NCI-H69 (cell line): ENCODE measurements at places on chromosomes 13 and 19.

- DNase-seq = no peak
Observed at GRCh38 chr19:58098682-58098998, 609 bp upstream of the ZSCAN18 start.

DNA sequence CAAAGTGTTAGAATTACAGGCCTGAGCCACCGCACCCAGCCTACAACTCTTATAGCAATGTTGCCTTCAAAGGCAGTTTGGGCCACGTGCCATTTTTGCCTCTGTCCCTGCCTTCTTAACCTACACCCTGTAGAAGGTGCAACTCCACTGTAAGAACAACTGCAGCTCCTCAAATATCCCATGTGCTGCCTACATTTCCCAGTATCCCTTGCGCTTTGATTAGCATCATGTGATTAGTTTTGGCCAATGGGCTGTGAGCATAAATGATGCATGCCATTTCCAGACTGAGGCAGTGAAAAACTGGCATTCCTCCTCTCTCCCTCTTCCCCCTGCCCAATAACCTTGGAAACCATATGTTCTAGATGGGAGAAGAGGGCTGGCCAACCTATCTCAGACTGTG is 75.2 kb upstream of the MRI1 start:
- peak; percentile 82 for DNase-seq

DNA sequence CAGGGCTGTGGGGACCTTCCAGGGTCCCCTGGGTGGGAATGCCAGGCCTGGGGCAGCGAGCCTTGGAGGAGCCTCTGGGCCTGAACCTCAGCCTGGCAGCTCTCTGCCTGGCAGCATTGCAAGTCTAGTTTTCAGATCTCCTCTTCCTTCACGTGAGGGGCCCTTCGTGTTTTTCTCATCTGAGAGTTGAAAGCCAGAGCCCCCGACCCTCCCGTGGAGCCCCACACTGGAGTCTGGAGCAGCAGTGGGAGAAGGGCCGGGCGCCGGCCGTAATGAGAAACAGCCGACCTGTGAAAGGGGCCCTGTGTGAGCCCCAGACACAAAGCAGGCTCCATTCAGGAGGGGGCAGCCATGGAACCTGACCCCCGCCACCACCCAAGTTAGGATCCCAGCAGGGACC is 19.3 kb downstream of the TMED1 start:
- no peak for DNase-seq

GRCh38 chr19:7294558-7295212 is 471 bp upstream of the INSR start:
- peak; percentile 10 for DNase-seq

DNA sequence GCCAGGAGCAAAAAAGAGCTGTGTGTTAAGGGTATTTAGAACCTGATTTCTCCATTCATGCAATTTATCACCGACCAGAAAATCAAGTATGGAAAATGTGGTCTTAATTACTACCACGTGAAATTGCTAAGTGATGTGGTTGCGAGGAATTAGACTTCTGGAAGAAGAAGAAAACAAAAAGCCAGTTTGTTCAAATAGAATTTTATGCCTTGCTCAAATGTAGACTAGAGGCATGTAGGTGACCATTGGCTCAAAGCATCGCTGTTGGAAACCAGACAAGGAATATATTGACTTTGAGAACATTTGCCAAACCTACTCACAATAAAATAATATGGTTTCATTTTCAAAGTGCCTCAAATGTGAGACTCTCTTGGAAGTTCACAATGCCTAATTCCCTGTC is 57.3 kb upstream of the LRCH1 start:
- no peak for DNase-seq

DNA sequence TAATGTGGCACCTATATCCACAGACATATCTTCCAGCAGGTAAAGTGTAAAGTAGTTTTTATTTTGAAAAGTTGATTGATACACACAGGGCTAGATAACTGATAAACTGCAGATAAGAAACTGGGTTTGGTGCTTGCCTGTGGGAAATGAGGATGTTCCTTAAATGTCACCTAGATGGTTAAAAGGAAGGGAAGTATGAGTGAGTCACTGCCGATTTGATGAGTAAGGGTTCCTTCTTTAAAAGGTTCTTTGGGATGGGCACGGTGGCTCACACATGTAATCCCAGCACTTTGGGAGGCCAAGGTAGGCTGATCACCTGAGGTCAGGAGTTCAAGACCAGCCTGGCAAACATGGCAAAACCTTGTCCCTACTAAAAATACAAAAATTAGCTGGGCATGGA is 73.8 kb upstream of the FRY start:
- DNase-seq = no peak

GRCh38 chr19:51497666-51498065 is 3.9 kb downstream of the SIGLEC12 start:
- no peak for DNase-seq

- DNase-seq = peak; percentile 85
Observed at GRCh38 chr13:112669881-112670499, 19.8 kb upstream of the ATP11A start.

- DNase-seq = peak; percentile 35
Observed at GRCh38 chr19:32750441-32751055, 31.0 kb downstream of the TDRD12 start.

DNA sequence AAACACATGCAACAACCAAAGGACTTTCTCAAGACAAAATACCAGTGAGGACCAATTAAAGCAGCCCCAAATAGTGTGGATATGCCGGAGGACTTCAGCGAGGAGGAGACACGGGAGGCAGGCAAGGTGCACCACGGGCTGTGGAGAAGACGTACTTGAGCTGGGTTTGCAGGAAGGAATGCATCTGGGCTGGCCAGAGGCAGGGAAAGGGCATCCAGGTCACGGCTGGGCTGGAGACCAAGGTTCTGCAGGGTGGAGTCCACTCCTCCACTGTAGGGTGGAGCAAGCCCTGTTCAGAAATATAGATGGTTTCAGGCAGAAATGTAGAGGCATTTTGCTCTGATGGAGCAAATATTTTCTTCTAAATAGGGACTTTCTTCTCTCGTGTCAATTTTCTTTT is 36.6 kb upstream of the MEDAG start:
- no peak for DNase-seq

DNA sequence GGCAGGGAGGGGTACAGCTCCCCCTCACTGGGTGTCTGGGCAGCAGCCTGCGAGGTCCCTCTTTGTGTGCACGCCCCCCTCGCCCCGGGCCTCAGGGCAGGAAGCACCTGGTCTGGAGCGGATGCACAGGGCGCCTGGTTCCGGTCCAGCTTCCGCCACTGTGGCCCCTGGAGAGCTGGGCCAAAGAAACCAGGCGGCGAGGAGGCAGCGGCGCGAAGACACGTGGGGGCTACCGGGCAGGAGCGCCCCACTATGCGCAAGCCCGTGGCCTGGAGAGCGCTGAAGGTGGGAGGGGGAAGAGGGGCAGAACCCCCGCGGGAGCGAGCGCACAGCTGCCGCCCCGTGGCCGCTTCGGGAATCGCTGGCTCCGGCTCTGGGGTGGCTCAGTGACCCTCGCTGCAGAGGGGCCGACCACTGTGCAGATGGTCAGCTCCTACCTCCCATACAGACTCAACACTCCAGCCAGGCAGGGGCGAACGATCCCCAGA is 1.7 kb upstream of the LYL1 start:
- no peak for DNase-seq

DNA sequence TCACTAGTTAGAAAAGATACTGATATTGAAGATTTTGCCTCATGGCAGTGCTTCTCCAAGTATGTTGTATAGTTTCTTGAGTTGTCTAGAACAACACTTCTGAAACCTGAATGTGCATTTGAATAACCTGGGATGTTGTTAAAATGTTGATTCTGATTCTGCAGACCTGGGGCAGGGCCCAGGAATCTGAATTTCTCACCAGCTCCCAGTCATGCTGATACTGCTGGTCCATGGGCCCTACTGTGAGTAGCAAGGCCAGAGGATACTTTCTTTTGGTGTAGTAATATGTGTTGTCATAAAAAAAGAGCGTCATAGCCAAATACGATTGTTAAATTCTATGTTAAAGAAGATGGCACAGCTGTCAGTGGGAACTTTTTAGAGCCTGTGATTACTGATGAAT is 41.6 kb upstream of the C1QTNF9 start:
- DNase-seq = no peak

DNA sequence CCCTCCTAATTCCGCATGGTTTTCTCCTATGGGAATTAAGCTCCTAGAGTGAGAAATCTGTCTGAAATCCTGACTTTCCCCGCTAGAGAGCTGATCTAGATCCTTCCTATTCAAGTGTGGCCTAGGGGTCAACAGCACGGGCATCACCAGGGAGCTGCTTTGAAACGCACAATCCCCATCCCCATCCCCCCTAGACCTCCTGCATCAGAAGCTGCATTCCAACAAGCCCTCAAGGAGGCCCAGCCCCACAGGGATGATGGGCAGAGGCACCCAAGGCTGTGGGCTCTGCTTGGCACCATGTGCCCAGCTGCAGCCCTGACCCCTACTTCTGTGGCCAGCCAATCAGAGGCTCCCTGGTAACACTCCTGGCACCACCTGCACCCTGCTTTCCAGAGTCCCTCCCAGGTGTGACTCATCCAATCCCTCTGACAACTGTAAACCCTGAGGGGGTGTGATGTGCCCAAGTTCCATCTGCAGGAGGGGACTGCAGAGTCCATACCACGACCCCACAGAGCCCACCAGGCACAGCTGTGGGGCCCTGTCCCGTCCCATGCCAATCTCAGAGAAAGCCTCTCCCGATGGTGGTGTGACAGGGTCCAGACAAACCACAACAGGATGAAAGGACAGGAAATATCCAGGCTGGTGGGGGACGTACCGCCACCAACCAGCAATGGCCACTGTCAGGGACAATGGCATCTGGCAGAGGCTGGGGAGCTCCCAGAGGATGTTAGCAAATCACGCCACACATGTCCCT is 19.8 kb upstream of the SLC35E1 start:
- DNase-seq = peak; percentile 69

- DNase-seq = peak; percentile 0
Observed at GRCh38 chr13:79775830-79776229, 294.9 kb downstream of the NDFIP2 start.

DNA sequence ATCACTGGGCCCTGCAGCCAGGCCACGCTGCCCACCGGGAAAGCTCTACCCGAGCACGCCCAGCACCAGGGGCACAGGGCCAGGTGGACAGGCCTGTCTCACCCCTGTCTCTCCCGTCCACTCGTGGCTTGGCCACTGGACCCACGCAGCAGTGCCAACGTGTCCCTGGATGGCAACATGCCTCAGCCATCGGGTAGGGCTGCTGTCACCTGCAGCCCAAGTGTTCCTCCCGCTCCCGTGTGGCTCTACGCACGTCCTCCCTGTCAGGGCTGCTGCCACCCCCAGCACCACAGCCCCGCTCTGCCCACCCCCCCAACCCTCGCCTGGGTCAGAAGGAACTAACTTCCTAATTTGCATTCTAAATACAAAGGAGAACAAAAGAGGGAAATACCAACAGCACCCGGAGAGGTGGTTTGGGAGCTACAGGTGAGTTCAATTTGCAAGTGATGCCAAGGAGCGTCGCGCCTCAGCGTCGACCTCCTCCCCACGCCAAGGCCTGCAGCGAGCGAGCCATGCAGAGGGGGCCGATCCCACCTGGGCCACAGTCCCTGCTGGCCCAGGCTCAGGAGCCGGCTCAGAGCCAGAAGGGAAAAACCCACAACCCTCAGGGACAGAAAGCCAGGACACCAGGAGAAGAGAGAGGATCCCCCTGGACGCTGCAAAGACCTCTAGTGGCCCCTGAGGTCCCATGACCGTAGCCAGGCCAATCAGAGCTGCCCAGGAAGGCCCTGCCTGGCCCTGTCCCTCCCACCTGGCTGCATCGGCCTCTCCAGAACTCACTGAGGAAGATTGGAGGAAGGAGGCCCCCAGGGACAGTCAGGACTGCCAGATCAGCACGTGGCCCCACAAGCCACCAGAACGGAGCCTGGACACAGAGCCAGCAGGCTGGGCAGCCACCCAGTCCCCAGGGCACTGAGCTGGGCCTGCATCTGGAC is 128.4 kb upstream of the SPACA7 start:
- DNase-seq = peak; percentile 73

GRCh38 chr13:112943309-112944125 is 25.5 kb upstream of the MCF2L start:
- DNase-seq = peak; percentile 87

DNA sequence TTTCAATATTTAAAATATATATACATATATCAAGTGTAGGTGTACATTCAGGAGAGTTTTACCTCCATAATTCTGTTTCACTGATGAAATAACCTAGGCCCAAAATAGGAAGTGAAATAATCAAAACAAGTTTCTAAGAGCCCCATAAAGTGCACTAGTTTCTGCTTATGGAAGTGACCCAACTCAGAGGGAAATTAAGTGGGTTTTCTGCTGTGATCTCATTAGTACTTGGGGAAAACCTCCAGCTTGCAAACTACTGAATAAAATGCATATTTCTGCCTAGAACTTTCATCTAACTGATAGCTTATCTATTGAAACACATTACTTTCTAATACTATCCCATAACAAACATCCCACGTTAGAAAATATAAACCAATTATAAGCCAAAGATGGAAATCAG is 45.4 kb upstream of the MIR17HG start:
- no peak for DNase-seq

GRCh38 chr13:39542361-39542760 is 60.6 kb downstream of the LHFPL6 start:
- DNase-seq = no peak

GRCh38 chr13:78133511-78133910 is 214.9 kb upstream of the EDNRB start:
- DNase-seq = no peak

GRCh38 chr13:28173793-28174192 is 35.4 kb downstream of the PAN3 start:
- DNase-seq = no peak
